ENCODE measurements at places on chromosomes 5 and 9.
A peak's percentile ranks its signal among the peaks of the same experiment; 100 is the strongest.

DNA sequence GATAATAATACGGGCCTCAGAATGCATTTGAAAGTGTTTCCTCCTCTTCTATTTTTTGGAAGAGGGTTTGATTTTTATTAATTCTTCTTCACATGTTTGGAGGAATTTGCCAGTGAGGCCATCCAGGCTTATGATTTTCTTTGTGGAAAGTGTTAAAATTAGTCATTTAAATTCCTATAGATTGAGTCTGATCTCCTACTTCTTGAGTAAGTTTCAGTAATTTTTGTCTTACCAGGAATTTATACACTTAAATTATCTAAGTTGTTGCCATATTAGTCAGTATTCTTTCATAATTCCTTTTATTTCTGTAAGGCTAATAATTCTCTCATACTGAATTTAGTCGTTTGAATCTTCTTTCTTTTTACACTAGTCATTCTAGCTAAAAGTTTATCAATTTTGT, 25.2 kb upstream of the HAPLN1 start:
- DNase-seq: no peak

DNA sequence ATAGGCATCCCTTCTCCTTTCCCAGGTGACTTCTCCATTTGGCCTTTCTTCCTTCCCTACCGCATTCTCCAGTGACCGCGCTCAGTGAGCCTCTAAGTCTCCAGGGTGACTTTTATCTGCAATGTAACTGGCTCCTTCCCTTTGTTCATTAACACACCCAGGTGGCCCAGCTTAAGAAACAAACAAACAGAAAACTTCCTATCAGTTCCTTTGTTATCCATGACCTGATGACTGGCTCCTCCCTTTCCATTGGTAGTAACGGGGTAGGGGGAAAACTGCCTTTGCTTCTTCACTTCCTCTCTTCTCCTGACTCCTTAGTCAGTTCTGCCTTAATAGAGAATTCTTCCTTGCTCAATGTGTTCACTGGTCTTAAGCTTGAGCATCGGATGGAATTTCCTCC, 7.0 kb upstream of the SH3GL2 start:
- DNase-seq: no peak

- no peak for DNase-seq
Measured at GRCh38 chr5:101782352-101783103, 513.6 kb downstream of the SLCO4C1 start.

DNA sequence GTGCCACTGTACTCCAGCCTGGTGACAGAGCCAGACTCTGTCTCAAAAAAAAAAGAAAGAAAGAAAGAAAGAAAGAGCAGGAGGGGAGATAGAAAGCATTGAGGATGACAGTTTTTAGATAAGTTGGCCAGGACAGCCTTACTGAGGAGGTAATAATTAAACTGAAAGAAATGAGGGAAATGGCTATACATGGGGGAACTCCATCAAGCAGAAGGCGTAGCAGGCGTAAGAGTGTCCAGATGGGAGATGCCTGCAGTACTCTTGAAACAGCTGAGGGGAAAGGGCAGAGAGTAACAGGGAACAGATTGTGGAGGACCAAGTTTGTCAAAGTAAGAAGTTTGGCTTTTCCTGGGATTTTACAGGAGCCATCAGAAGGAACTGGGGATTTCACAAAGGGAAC, 57.5 kb downstream of the HMGCS1 start:
- DNase-seq: no peak

GRCh38 chr9:114718801-114719221, 36.8 kb upstream of the TEX48 start:
- no peak for DNase-seq

- no peak for DNase-seq
Measured at GRCh38 chr5:143199843-143200242, 203.6 kb downstream of the NR3C1 start.

DNA sequence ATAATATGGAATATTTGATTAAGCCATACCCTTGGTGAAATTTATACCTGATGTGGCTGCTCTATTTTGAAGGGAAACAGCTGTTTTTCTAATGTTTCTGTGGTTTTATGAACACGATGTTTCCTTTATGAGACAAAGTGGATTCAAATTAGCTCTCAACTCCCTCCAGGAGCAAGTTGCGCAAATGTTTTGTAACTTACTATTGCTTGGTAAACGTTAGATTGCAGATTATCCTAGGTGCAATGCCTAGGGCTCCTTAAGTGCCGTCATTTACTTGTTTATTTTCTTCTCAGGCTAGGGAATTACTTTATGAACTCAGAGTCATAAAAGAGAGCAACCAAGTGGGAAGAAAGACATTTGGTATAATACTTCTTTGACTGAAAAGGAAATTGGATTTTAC, 763.1 kb downstream of the TAF11L14 start:
- no peak for DNase-seq

GRCh38 chr5:16776611-16777251, 159.4 kb downstream of the MYO10 start:
- no peak for DNase-seq

- DNase-seq: peak; percentile 58
Measured at GRCh38 chr5:56525113-56525512, 290.2 kb upstream of the MAP3K1 start.

GRCh38 chr5:67960939-67961338, 254.6 kb upstream of the PIK3R1 start:
- no peak for DNase-seq

- DNase-seq: peak; percentile 43
Measured at GRCh38 chr5:38208782-38209378, 49.5 kb upstream of the EGFLAM start.
